Amygdala (tissue), 56 donors: ENCODE measurements at places on chromosomes 3 and 15.

GRCh38 chr3:64355401-64355807 lies 130.1 kb upstream of the PRICKLE2 start:
- DNase-seq = no peak

DNA sequence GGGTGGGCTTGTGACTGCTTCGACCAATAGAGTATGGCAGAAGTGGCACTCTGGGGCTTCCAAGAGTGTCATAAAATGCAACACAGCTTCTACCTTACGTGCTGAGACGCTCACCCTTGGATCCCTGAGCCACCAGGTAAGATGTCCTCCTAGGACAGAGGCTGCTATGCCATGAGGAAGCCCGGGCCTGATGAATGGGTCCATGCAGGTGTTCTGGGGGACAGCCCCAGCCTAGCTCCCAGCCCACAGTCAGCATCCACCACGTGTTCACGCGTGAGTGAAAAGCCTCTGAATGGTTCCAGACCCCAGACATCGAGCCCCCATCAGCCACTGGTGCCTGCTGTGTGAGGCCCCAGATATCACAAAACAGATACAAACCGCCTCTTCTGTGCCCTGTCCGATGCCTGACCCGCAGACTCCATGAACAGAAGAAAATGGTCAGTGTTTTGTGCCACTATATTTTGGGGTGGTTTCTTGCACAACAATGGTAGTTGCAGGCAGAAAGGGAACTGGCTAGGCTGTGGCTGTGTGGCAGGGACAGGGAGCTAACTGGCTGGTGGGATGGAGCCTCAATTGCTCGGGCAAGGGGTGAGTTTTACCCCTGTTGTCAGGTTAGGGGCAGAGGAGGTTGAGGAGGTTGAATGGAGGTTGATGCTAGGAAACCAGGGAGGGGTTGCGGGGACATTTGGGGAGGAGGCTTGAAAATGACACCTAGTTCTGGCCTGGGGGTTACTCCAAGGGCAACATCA lies 92.2 kb downstream of the LINGO1 start:
- no peak for DNase-seq

DNA sequence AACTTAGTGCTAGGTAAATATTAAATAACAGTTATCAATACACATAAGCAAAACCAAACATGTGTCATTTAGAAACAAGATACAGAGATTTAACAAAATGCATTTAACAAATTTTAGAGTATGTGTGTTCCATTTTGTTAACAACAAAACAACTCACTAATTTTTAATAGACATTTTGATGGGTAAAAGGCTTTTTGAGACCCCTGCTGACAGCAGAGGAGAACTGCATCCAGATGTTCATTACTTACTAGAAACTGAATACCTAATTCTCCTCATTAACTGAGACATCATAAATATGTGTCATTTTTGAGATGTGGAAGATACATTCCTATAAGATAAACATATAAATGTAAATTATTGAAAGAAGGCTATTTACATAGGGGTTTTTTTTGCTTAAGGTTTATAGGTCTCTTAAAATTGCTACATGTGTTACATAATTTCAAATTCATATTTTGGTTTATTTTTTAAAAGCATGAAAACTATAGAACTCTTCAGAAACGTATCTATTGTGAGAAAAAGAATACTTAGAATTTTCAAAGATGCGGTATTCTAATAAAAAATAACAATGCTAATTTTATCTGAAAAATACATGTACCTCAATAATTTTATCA lies 1009.8 kb downstream of the TUSC7 start:
- DNase-seq = no peak

GRCh38 chr3:196659901-196660351 lies 20.4 kb downstream of the NRROS start:
- no peak for DNase-seq

- no peak for DNase-seq
Measured at GRCh38 chr3:87126321-87126720, 100.8 kb upstream of the CHMP2B start.
